GM23338 (cell line): ENCODE measurements at places on chromosomes 4 and X.

DNA sequence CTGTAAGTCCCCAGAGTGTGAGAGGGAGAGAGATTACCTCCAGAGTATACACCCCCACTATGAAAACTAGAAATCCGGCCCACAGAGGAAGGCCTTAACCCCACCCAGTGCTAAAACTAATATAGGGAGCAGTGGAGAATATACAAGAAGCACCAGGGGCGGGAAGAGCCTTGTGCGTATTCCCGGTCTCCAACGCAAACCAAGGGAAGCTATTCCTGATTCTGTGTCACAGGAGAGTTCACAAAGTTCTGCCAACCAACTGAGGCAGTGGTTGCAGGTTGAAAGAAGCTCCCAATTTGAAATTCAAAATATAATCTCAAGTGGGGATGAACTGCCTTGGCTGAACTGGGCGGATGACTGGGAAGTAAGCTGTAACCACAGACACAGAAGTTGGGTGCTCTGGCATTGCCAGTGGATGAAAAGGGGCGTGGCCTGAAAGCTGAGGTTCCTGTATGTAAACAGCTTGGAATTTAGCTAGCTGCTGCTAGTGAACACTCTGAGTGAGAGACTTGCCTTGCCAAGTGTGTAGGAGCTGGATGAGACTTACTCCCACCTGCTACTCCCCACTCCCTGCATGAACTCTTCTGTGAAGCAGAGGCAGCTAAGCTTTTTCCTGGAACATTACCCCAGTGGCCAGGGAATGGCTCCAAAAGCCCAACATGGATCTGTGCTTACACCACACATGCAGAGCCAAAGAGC lies 32.7 kb downstream of the ELF2 start:
- DNase-seq, result peak; percentile 82

GRCh38 chrX:107715331-107716117 lies 60.1 kb downstream of the TSC22D3 start:
- no peak for DNase-seq

DNA sequence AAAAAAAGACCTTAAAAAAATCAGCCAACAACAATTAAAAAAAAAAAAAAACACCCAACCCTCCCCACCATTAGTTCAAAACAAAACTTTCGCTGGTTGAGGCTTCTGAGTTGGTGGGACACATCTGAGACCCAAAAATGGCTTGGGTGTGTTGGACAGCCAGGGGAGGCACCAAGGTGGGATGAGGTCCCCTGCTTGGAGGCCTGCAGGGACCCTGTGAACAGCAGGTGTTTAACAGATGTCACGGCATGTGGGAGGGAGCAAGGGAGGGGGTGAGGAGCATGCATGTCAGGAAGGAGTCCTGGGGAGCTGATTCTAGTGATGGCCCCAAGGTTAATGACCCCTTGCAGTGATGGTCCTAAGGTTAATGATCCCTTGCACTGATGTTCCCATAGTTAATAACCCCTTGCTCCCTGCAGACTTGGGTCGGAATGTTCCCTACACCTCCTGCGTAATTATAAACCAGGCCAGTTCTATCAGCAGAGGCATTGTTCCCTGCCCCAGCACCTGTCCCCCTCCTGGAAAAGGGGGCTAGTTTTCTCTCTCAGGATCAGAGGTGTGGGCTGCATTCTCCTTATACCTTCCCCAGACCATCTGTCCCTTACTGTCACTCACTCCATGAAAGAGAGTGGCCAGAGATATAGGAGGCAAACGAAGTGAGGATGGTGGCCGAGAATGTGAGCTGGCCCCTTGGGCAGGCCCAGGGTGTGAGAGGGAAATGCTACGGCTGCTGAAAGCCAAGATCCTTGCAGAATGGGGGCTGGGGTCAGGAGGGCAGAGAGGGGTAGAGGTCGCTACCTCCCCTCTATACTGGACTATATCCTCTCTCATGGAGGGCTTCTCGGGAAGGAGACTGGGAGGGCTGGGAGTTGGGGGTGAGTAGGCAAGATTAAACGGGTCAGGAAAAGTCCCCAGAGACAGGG lies 2.3 kb upstream of the FOXP3 start:
- no peak for DNase-seq

- DNase-seq, result peak; percentile 68
These were observed 954.3 kb downstream of the PCDH7 start for GRCh38 chr4:31674313-31674947.

DNA sequence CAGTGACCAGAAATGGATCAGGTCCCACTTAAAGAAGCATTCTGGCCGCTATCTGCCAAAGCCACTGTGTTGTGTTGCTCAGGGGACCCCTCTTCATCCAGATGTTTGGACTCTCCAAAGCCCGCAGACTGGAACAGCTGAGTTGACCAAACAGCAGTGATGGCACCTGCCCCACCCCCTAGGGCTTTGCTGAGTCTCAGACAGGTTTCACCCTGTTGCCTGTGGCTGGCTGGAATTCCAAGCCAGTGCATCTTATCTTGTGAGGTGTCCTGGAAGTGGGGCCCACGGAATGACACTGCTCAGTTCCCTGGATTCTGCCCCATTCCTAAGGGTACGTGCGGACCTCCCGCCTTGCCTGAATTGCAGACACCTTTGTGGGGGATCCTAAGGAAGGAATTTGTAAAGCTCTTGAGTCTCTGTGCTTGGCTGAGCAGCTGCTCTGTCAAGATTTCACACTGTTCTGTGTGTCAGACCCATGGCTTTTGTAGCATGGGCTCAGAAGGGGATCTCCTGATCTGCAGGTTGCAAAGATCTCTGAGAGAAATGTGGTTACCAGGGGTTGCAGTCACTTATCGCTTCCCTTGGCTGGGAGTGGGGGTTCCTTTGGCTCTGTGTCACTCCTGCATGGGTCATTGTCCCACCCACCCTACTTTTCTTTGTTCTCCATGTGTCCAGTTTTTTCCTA lies 1707.9 kb upstream of the PCDH10 start:
- no peak for DNase-seq

- DNase-seq, result no peak
These were observed 21.9 kb downstream of the KLF8 start for GRCh38 chrX:56253832-56254703.

DNA sequence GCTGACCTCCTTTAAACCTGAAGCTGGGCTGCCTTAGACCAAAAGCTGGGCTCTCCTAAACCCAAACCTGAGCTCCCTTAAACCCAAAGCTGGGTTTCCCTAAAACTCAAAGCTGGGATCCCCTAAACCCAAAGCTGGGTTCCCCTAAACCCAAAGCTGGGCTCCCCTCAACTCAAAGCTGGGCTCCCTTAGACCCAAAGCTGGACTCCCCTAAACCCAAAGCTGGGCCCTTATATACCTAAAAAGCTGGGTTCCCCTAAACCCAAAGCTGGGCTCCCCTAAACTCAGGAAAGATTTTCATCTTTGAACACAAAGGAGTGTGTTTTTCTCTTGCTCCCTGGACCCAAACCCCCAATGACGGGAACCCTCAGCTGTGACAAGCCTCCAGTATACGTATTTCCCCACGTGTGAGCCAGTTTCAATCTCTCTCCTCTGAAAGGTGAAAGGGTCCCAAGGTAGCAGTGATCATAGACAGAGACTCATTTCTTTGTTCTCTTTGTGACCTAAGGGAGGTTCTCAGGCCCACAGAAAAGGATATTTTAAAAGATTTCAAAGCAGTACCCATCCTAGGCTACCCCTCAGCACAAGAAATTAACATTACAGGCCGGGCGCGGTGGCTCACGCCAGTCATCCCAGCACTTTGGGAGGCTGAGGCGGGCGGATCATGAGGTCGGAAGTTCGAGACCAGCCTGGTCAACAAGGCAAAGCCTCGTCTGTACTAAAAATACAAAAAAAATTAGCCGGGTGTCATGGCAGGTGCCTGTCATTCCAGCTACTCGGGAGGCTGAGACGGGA lies 31.3 kb upstream of the ASMTL start:
- no peak for DNase-seq

- peak; percentile 52 for DNase-seq
These were observed 38.2 kb downstream of the AFF1 start for GRCh38 chr4:86972997-86973396.

GRCh38 chr4:150033081-150033480 lies 45.2 kb upstream of the DCLK2 start:
- DNase-seq, result peak; percentile 42

GRCh38 chr4:135050086-135050717 lies 848.6 kb upstream of the PABPC4L start:
- DNase-seq, result no peak

GRCh38 chrX:64976673-64977040 lies 407 bp upstream of the ZC4H2 start:
- peak; percentile 14 for DNase-seq

GRCh38 chrX:139936259-139936658 lies 3.4 kb upstream of the ATP11C start:
- DNase-seq, result peak; percentile 38

DNA sequence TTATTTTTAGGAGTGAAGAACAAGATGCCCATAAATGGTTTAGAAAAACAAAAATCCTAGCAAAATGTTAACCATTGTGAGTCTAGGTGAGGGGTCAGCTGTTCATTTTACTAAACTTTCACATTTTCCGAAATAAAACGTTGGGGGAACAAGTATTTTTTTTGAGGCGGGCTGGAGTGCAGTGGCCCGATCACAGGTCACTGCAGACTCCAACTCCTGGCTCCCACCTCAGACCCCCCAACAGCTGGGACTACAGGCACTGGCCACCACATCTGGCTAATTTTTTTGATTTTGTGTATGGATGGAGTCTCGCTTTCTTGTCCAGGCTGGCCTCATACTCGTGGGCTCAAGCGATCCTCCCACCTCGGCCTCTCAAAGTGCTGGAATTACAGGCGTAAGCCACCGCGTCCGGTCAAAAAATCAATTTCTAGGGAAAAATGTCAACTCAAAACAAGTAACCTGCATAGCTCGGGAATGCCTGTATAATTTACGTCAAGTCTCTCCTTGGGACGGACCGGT lies 742 bp upstream of the TAF1 start:
- DNase-seq, result no peak

GRCh38 chr4:56857601-56858309 lies 36.3 kb upstream of the SPINK2 start:
- DNase-seq, result no peak

- DNase-seq, result no peak
These were observed 122.6 kb upstream of the PLAC1 start for GRCh38 chrX:134780908-134781307.

DNA sequence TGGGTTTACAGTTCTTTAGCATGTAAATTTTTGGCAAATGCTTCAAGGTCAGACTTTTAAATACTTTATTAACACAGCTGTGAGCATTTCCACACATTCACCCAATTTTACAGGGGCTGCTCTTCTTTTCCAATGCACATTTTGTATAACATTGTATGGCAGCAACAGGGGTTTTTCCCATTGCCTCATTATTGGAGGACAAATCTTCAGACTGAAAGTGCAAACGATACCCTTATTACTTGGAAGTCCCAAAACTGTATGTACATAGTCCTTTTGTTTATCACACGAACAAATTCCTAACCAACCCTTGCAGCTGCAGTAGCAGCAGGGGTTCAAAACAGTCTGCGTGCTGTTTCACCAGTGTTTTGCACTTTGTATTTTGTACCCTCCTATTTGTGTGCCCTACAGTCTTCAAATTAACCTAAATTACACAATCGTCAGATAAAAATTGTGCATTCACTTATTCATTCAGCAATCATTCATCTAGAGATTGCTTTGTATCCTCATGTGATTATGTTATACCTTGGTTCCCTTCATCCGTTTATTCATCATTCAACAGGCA lies 330.7 kb upstream of the RASGEF1B start:
- DNase-seq, result no peak

GRCh38 chr4:24742773-24743172 lies 52.6 kb upstream of the SOD3 start:
- DNase-seq, result no peak

DNA sequence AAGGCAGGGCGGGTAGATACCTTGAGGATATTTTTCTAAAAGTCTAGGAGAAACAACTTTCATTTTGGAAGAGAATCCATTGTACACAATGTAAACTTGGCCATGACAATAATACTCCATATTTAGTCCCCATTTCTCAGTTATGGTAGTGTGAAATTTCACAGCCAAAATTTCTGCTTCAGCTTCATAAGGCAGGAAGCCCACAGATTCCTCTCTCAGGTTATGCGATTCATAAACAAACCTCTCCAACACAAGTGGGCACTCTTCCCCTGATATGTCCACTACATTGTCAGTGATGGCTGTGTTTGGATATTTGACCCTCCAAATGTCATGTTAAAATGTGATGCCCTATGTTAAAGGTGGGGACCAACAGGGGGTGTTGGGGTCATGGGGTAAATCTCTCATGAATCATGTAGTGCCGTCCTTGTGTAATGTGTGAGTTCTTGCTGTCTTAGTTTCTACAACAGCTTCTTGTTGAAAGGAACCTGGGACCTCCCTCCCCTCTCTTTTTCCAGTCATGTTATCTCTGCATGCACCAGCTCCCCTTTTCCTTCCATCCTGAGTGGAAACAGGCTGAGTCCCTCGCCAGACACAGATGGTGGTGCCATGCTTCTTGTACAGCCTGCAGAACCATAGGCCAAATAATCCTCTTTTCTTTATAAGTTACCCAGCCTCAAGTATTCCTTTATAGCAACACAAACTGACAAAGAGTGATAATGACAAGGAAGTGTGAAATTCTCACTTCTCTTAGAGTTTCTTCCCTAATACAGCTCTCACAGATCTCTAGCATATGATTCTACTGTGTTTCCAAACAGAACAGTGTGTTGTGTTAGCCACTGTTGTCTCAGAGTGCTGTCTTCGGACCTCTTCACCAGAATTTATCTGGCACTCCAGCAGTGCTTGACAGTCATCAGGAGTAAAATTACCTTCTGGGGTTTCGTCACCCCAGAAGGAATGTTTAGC lies 598.4 kb upstream of the GNPDA2 start:
- DNase-seq, result no peak

GRCh38 chrX:109940411-109940810 lies 62.5 kb upstream of the TMEM164 start:
- DNase-seq, result no peak

DNA sequence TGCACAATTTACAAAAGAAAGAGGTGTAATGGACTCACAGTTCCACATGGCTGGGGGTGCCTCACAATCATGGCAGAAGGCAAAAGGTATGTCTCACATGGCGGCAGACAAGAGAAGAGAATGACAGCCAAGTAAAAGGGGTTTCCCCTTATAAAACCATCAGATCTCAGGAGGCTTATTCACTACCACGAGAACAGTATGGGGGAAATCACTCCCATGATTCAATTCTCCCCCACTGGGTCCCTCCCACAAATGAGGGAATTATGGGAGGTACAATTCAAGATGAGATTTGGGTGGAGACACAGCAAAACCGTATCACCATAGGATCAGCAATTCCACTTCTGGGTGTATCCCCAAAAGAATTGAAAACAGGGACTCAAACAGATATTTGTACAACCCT lies 97.5 kb upstream of the STX18 start:
- no peak for DNase-seq

- DNase-seq, result no peak
These were observed 2456.4 kb downstream of the PCDH7 start for GRCh38 chr4:33176566-33176965.

DNA sequence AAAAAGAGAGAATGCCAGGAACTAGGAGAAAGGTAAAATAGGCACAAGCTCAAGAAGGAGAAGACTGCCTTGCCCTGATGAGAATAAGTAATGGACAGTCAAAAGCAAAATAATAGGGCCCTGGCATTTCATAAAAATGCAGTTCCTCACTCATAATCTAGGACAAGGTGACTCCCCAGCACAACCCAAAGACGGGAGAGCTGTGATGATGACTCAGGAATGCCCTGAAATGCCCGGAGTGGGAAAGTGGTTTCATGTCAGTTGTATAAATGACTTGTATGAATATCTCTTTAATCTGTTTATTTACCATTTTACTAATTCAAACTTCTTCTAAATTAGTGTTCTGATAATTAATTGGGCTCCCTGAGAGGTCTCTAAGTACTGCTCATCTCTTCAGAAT lies 28.8 kb upstream of the SETD7 start:
- DNase-seq, result no peak

GRCh38 chrX:153671589-153672530 lies 1.8 kb downstream of the PNCK start:
- no peak for DNase-seq
